Stimulated activated CD8-positive, alpha-beta memory T cell treated with anti-CD3 and anti-CD28 coated beads, Interleukin-2, amount 100 ng/mL, for 48 hours (primary cell): ENCODE measurements at places on chromosomes 7 and 10.

GRCh38 chr10:125363791-125364190 is 203.4 kb upstream of the CTBP2 start:
- no peak for DNase-seq

DNA sequence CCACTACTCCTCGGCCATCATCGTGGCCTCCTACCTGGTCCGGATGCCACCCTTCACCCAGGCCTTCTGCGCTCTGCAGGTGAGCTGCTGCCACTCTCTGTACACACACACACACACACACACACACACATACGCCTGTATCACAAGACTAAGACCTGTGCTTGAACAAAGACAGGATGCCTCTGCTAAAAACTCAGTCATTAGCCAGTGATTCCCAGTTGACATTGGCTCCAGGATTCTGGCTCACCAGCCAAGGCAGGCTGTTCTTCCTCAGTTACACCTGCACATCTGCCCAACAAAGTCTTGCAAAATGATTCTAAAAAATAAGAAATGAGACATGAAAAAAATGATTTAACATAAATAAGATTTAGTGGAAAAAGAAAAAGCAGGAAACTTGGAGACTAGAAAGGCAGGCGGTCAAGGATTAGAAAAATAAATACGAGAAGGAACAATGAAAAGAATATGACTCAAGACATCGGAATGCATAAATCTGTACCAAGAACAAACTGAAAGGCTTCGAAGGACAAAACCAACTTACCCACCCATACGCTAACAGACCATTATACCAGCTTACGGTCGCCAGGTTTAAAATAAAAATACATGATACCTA is 7.4 kb upstream of the LRRC18 start:
- DNase-seq, result no peak

DNA sequence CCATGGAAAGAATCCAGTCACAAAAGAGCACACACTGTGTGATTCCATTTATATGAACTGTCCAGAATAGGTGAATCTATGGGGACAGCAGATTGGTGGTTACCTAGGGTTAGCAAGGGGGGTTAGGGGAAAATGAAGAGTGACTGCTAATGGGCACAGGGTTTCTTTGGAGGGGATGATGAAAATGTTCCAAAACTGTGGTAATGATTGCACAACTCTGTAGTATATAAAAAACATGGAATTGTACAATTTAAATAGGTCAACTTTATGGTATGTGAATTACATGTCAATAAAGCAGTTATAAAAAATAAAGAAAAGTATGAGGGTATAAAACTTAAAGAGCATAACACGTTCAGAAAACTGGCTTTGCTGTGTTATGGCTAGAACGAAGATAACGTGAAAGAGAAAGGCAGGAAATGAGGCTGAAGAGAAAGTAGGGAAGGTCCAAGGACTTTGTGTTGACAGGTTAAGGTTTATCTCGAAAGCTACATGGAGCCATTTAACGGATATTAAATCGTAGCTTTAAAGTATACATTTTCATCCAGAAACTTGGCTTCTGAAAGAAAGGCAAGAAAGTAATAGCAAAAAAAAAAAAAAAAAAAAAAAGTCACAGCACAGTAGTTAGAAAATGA is 26.4 kb upstream of the MSS51 start:
- no peak for DNase-seq

DNA sequence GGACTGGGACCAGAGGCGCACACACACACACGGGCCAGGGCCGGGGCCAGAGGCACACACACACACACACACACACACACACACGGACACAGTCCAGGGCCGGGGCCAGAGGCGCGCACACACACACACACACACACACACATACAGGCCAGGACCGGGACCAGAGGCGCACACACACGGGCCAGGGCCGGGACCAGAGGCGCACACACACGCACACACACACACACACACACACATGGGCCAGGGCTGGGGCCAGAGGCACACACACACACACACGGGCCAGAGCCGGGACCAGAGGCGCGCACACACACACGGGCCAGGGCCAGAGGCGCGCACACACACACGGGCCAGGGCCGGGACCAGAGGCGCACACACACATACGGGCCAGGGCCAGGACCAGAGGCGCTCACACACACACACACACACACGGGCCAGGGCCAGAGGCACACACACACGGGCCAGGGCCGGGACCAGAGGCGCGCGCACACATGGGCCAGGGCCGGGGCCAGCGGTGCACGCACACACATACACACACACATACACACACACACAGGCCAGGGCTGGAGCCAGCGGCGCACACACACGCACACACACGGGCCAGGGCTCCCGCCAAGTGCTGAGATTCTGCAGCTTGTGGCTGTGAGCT is 268.8 kb downstream of the ELFN1 start:
- no peak for DNase-seq

DNA sequence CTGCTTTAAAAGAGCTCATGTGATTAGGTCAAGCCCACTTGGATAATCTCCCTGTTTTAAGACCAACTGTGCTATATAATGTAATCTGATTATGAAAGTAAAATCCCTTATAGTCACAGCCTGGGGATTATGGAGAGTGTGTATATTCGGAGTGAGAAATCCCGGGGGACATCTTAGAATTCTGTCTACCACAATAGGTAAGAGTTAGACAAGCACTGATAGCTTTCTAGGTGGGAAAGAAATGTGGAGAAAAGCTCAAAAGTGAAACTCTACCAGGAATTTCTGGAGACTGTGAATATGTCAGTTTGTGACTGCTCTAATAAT is 2.9 kb upstream of the VCL start:
- DNase-seq, result no peak

- DNase-seq, result no peak
These were observed 49.9 kb upstream of the KLF6 start for GRCh38 chr10:3834947-3835346.

DNA sequence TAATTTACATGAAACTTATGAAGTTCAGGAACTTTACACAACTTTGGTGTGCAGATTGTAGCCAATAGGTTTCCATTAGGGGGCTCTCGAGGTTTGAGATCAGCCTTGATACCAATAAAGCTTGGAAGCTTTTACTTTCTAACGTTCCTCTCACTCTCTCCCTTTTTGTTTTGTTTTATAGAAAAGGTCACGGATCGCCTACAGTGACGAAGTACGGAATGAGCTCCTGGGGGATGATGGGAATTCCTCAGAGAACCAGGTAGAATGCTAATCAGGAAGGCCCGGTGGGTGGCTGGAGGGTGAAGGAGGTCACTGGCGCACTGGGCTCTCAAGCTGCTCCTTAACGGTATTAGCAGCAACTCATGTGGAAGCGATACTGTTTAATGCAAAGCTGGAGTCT is 79.9 kb downstream of the VTI1A start:
- no peak for DNase-seq

GRCh38 chr10:124058346-124059003 is 34.9 kb downstream of the CHST15 start:
- no peak for DNase-seq

- DNase-seq, result no peak
These were observed 436.2 kb upstream of the GALNT17 start for GRCh38 chr7:70695795-70696083.

DNA sequence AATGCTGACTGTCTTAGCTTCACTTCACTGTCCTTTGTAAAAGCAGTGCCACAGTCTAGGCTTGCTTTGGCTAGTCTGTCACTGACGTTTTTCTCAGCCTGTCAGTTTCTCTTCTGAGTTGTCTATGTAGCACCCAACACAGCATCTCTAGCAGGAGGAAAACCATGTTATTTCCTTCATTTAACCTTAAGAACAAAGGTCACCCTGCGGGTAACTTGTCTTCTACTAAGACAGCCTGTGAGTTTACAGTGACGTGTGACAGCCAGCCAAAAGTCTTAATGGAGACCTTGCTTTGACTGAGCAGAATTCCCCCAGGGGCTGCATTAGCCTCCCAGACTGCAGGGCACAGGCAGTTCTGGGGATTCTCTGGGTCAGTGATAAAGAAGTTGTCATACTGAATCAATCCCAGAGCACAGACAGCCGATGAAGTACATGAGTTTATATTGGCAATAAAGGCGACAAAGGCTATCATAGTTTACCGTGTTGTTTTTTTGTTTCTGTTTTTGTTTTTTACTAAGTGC is 296.0 kb upstream of the KIAA1217 start:
- DNase-seq, result no peak

GRCh38 chr7:19020711-19021110 is 96.7 kb downstream of the TWIST1 start:
- DNase-seq, result no peak

- no peak for DNase-seq
These were observed 79.3 kb downstream of the WIPF3 start for GRCh38 chr7:29885626-29886025.

GRCh38 chr10:47165168-47165710 is 134.8 kb upstream of the GDF10 start:
- no peak for DNase-seq

DNA sequence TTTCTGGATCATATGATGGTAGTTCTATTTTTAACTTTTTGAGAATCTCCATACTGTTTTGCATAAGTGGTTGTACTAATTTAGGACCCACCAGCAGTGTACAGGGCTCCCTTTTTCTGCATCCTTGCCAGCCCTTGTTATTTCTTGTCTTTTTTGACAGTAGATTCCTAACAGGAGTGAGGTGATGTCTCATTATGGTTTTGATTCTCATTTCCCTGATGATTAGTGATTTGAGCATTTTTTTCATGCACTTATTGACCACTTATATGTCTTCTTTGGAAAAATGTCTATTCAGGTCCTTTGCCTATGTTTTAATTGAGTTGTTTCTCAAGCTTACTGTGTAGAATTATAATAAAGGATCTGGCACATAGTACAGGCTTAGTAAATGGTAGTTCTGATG is 238.8 kb upstream of the BMPER start:
- no peak for DNase-seq

GRCh38 chr7:71140264-71140663 is 8.3 kb downstream of the GALNT17 start:
- no peak for DNase-seq

GRCh38 chr10:24383681-24384106 is 174.8 kb downstream of the KIAA1217 start:
- DNase-seq, result peak; percentile 26

- DNase-seq, result no peak
These were observed 19.9 kb downstream of the ITIH2 start for GRCh38 chr10:7722927-7723529.

- DNase-seq, result no peak
These were observed 229.9 kb upstream of the PRSS1 start for GRCh38 chr7:142519079-142520078.

- no peak for DNase-seq
These were observed 332.1 kb downstream of the WDR11 start for GRCh38 chr10:121183236-121183635.

- no peak for DNase-seq
These were observed 28.6 kb downstream of the PDSS1 start for GRCh38 chr10:26725837-26726727.

DNA sequence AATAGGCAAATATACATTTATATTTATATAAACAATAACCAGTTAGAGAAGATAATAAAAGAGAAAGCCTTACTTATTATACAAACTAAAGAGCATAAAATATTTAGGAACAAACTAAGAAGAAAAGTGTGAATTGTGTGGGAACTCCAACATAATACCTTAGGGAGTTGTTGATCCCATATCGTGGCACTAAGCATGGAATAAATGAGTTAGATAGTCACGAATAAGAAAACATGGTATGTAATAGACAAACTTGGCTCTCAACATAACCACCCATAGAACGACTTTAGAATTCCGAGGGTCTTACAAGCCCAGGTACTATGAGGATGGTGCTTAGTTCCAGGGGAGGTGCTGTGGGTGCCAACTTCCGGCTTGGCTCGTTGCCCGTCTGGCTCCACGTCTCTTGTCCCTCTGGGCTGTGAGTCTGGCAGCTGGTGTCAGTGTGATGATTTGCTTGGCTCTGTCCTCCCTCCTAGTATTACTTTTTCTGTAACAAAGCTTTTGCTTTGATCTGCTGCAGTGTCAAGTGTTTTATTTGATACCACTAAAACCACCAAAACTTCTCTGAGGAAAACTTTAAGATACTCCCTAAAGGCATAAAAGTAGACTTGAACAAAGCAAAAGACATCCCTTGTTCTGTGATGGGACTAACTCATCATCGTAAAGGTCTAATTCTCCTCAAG is 9.5 kb upstream of the RBM20 start:
- no peak for DNase-seq

GRCh38 chr10:71512312-71512711 is 115.6 kb downstream of the CDH23 start:
- DNase-seq, result no peak

DNA sequence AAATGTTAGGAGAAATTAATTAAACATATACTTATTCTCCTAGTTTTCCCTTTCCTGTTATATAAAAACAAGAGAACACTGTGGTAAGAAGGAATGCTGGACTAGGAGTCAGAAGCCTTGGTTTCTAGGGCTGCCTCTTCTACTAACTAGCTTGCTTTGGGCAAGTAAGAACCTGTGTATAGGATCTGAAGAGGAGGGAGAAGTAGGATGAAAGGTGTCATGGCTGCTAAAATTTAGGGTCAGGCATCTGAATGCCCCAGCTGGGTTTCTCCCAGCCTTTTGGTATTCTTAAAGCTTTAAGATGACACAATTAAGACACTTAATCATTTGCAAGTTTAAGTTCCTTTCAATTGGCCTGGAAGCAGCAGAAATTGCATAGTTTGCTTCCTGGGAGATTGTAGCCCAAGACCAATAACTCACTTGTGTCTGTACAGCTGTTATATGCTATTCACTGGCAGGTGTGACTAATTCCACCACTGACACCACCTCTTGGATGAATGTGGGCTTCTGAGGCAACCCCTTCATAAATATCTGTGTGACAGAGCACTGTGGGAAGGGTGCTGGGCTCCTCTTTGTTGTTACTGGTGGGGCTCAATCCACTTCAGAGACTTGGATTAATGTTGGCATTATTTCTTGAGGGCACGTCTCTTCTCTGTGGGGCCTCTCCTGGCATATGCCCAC is 137.2 kb downstream of the LRMDA start:
- no peak for DNase-seq

DNA sequence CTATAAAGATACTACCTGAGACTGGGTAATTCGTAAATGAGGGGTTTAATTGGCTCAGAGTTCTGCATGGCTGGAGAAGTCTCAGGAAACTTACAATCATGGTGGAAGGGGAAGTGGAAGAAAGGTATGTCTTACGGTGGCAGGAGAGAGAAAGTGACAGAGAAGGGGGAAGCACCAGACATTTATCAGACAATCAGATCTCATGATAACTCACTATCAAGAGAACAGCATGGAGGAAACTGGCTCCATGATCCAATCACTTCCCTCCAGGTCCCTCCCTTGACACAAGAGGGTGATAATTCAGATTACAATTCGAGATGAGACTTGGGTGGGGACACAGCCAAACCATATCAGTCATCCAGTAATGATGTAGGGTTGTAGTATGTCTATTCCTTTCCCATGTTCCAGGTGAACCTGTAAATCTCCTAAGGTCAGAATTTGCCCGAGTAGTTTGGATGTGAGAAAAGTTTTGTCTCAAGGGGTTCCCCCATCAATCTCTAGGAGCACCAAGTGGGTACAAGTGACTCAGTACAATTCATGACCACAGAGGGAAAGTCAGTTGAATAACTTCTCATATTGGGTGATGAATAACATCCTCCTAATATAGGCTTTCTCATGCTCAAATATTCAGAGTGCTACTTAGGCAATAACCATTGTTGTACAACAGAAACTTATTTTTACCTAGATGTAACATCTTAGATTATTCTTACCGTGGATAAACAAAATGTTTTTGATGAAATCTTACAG is 39.7 kb upstream of the MTPN start:
- no peak for DNase-seq
